ENCODE measurements at places on chromosomes 3 and 15. TPM values are rescaled to one million over a fixed set of nuclear protein-coding genes. Genes with fewer than 3 reads are reported as not detected.

GRCh38 chr15:31407376-31407775 is 80.7 kb downstream of the KLF13 start:
- H3K27me3 ChIP-seq = no peaks in the 10 kb centered on the region
- H3K4me1 ChIP-seq = no peaks in the 10 kb centered on the region
- H3K4me3 ChIP-seq = no peak overlapping the region
- no peaks in the 10 kb centered on the region for H3K36me3 ChIP-seq

DNA sequence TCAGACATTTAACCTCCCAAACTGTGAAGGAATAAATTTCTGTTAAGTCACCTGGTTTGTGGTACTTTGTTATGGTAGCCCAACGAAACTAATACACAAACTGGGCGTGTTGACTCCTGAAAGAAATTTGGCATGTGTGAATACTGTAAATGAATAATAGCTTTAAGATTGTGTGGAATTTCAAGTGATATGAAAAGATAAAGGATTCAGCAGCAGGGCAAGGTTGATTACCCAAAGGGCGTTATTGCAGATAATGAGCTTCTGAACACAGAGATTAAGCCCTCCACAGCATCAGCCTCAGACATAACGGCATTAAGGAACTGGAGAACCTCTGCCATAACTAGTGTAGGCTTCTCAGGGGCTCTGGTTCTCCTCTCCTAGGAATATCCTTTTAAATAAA is 451.5 kb upstream of the NECTIN3 start:
- peaks cover 5% of the 10 kb centered on the region for H3K4me1 ChIP-seq
- no peaks in the 10 kb centered on the region for H3K36me3 ChIP-seq
- no peak overlapping the region for H3K27ac ChIP-seq

DNA sequence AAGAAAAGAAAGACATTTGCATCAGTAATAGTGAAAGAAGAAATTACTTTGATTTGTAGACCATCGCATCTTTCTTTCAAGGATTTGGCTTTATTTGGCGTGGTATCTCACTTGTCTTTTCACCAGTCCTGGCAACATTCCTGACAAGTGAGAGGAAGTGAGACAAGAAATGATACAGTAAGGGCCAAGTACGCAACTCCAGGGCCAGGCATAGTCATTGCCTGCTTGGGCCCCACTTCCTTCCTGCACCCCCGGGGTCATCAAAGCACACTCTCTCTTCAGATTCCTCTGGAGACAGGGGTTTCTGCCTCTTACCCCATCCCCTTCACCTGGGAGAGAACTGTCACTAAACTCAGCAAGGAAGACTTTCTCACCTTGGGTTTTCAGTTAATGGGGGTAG is 55.1 kb downstream of the CD47 start:
- H3K4me3 ChIP-seq = no peak overlapping the region
- DNase-seq = peak; percentile 51
- H3K27me3 ChIP-seq = no peaks in the 10 kb centered on the region
- no peaks in the 10 kb centered on the region for H3K36me3 ChIP-seq

GRCh38 chr3:178131801-178132200 is 404.4 kb upstream of the KCNMB2 start:
- no peak overlapping the region for H3K4me3 ChIP-seq
- no peak overlapping the region for H3K27ac ChIP-seq
- no peaks in the 10 kb centered on the region for H3K27me3 ChIP-seq
- H3K4me1 ChIP-seq = no peaks in the 10 kb centered on the region
- H3K36me3 ChIP-seq = no peaks in the 10 kb centered on the region

STAB1 gene
- 0.24 TPM for total RNA-seq

GRCh38 chr3:168476360-168476980 is 380.7 kb upstream of the GOLIM4 start:
- no peak for DNase-seq
- H3K27ac ChIP-seq = peak overlapping the region; percentile 44
- no peaks in the 10 kb centered on the region for H3K27me3 ChIP-seq
- peaks cover 11% of the 10 kb centered on the region for H3K4me1 ChIP-seq
- no peak overlapping the region for H3K4me3 ChIP-seq

- H3K27me3 ChIP-seq = no peaks in the 10 kb centered on the region
- DNase-seq = no peak
- peaks cover 18% of the 10 kb centered on the region for H3K4me1 ChIP-seq
- peak overlapping the region; percentile 25 for H3K27ac ChIP-seq
- peaks cover 71% of the 10 kb centered on the region for H3K36me3 ChIP-seq
Measured at GRCh38 chr15:85706779-85707518, 87.8 kb downstream of the KLHL25 start.

DNA sequence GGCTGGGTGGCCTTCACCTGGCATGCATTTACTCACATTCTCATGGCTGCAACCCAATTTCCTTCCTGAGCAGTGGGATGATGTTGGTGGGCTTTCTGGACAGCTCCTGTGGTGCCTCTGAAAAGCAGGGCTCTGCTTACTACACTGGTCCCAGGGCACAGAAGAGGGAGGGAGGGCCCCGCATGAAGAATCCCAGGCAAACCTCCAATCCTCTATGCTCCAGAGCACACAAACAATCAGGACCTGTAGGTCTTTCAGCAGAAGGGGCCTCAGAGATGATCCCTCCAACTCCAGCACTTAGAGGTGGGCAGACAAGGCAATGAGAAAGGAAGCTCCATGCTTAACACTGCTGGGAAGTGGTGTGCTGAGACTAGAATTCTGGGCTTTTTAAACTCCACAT is 231.7 kb upstream of the ICE2 start:
- H3K4me3 ChIP-seq = no peak overlapping the region
- no peak for DNase-seq
- peaks cover 7% of the 10 kb centered on the region for H3K4me1 ChIP-seq
- no peak overlapping the region for H3K27ac ChIP-seq
- no peaks in the 10 kb centered on the region for H3K27me3 ChIP-seq

DNA sequence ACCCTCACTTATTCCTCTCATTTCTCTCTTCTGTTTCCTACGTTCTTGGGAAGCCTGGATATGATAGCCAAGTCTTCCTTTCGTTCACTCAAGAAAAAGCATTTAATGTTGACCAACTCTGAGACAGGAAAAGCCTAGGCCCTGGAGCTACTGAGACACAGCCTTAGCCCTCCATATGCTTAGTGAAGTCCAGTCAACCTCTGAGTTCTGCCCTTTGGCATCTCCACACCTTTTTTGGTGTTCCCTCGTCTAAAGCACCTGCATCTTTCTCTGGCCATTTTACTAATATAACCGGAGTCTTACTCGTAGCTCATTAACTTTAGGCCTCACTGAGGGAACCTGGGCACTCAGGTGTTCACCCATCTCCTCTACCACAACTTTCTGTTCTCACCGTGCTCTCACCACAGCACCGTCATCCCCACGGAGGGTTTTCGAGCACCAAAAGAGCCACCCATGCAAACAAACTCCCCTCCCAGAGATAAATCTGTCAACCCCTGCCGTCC is 632 bp downstream of the MTHFS start:
- H3K4me1 ChIP-seq = no peaks in the 10 kb centered on the region
- DNase-seq = no peak
- no peaks in the 10 kb centered on the region for H3K27me3 ChIP-seq
- H3K36me3 ChIP-seq = no peaks in the 10 kb centered on the region
- H3K27ac ChIP-seq = peak overlapping the region; percentile 75

DNA sequence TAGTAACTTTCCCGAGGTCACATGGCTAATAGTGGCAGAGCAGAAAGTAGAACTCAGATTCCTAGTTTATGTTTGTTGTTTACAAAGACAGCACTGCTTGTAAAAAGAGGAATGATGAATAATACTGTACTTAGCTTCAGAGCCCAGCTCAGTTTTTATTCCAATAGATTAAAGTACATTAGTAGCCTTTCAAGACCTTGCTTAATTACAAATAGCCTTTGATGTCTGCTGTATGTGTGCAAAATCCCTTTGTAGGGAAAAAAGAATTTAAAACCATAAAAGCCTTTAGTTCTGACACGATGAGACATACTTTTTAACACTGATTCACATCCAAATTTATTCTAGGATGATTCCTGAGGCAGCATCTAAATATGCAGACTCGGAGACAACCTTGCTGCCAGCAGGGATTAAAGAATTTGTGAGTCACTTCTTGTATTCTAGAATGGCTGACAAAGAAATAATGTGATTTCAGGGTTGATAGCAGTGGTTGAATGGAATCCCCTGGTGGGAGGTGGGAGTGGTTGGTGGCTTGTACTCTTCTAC is 324.2 kb upstream of the TGFBR2 start:
- H3K4me1 ChIP-seq = no peaks in the 10 kb centered on the region
- H3K4me3 ChIP-seq = no peak overlapping the region
- H3K36me3 ChIP-seq = no peaks in the 10 kb centered on the region

DNA sequence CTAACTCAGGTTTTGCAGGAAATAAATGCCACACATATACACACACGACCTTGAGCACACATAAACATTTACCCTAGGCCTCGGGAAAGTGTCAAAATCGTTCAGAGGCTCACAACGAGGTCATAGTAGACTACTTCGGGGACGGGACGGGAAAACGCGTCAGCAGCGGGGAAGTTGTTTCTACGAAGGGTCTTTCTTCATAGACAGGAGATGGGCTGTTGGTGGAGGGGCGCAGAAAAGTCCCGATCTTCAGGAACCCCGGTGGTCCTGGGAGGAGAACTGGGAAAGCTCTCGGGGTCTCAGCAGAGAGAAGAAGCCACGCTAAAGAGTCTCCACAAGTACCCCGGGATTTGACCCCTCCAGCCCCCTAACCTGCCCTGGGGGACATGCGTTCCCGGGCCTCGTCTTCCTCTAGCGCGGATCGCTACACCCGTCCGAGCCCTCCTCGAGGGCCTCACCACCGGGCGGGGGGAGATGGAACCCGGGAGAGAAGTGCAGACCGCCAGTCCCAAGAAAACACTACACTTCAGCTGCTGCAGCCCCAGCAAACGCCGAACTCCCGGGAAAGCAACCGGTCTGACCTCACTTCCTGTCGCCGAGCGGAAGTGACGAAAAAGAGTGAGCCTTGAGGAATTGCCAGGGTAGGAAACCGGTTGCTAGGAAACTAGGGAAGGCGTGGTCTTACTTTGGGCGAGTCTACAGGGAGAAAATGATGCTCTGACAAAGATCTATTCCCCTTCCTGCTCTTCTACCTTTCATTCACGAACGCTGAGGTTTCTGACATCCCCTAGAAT is at the start of gene PIK3R4:
Gene PIK3R4, minus strand, starts transcription at position 584 of the 794 bp plus-strand sequence. CDS start 1,611 bp downstream, outside the sequence.
- DNase-seq = peak; percentile 98
- no peaks in the 10 kb centered on the region for H3K4me1 ChIP-seq
- H3K27ac ChIP-seq = peak within 1 kb of the TSS; percentile 76
- peak within 1 kb of the TSS; percentile 86 for H3K4me3 ChIP-seq
- peaks cover 26% of the 10 kb centered on the region for H3K36me3 ChIP-seq
- H3K27me3 ChIP-seq = peaks cover 15% of the 10 kb centered on the region

TRIM59 gene
- total RNA-seq = 35.5 TPM

- no peaks in the 10 kb centered on the region for H3K27me3 ChIP-seq
- no peak overlapping the region for H3K27ac ChIP-seq
- no peak overlapping the region for H3K4me3 ChIP-seq
- DNase-seq = no peak
- H3K36me3 ChIP-seq = no peaks in the 10 kb centered on the region
Measured at GRCh38 chr3:166472015-166472414, 634.8 kb upstream of the BCHE start.

- no peaks in the 10 kb centered on the region for H3K36me3 ChIP-seq
- peak; percentile 89 for DNase-seq
- no peak overlapping the region for H3K27ac ChIP-seq
- H3K4me3 ChIP-seq = no peak overlapping the region
- H3K4me1 ChIP-seq = no peaks in the 10 kb centered on the region
- H3K27me3 ChIP-seq = no peaks in the 10 kb centered on the region
Measured at GRCh38 chr3:125165189-125165947, 47.2 kb downstream of the SLC12A8 start.

ZNF620 gene
- 17.0 TPM for total RNA-seq

DNA sequence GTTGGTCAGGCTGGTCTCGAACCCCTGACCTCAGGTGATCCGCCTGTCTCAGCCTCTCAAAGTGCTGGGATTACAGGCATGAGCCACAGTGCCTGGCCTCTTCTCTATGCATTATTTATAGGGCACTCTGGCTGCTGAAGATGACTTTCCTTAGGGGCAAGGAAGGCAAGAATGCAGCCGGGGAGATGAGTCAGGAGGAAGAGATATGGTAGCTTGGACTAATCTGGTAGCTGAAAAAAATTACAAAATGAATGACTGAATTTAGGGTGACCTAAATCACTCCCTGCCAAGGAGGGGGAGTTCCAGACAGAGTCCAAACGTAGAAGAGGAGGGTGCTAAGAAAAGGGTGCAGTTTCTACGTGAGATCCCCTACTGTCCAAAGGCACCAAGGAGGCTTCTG is 14.2 kb downstream of the RHCG start:
- no peaks in the 10 kb centered on the region for H3K36me3 ChIP-seq
- H3K27ac ChIP-seq = no peak overlapping the region
- peaks cover 44% of the 10 kb centered on the region for H3K27me3 ChIP-seq
- no peaks in the 10 kb centered on the region for H3K4me1 ChIP-seq
- no peak overlapping the region for H3K4me3 ChIP-seq

DNA sequence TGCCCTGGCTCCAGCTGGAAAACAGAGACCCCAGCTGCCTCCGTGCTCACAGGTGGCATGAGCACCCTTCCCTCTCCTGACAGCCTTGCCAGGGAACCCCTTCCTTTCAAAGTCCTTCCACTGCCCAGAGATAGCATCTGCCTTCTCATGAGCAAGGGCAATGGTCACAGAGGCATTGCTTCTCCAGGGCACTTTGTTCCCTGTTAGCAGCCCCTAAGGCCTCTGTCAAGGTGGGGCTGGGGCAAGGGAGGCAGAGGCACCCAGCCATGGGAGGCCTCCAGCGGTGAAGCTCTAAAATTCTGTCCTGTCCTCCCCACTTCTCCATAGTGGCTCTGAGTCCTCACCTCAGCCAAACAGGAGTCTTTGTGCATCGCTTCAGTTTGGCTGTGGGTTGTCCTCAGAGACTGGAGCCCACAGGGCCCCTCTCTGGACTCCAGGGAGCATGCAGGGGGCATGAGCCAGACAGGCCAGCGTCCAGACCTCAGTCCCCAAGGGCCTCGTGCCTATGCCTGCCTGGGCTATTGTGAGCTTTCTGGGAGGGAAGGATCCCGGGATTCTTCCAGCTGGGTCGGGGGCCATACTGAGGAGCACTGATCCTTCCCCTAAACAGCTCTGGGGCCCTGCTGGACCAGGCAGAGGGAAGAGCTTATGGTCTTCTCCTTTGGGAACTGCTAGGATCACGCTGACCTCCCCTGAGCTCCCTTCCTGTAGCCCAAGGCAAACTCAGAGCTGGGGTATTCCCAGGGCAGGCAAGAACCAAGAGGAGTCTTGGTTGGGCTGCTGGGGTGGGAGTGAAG is 106.6 kb downstream of the DNAJB8 start:
- H3K4me3 ChIP-seq = no peak overlapping the region
- H3K4me1 ChIP-seq = no peaks in the 10 kb centered on the region
- no peak overlapping the region for H3K27ac ChIP-seq
- H3K27me3 ChIP-seq = no peaks in the 10 kb centered on the region
- no peaks in the 10 kb centered on the region for H3K36me3 ChIP-seq

DNA sequence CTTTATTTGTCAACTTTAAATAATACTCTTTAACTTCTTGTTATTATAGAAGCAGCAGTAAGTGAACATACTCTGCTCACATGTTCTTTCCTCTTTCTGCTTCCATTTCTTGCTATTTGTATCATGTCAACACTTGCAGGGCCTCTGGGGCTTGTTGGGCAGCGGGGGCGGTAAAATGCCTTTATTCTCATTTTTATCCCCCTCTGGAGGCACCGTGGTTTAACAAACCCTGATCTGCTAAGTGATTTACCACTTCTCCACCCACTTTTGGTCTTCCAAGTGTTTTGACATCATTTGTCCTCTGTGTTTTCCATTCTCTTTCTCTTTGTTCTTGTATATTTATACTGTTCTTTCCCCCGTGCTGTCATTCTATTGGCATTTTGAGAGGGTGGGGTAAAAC is 33.9 kb downstream of the SCN10A start:
- DNase-seq = no peak
- no peaks in the 10 kb centered on the region for H3K4me1 ChIP-seq
- H3K27me3 ChIP-seq = peaks cover 9% of the 10 kb centered on the region
- H3K36me3 ChIP-seq = no peaks in the 10 kb centered on the region
- no peak overlapping the region for H3K4me3 ChIP-seq
